Renal cortical epithelial cell (primary cell): ENCODE measurements at places on chromosomes 5 and 9. TPM values are rescaled to one million over a fixed set of nuclear protein-coding genes. Genes with fewer than 3 reads are reported as not detected.
A peak's percentile ranks its signal among the peaks of the same experiment; 100 is the strongest.

Gene CARD6
- total RNA-seq = 7.0 and 10.8 TPM in 2 replicates

Gene MLANA
- total RNA-seq = 0.05 TPM in 1 of 2 replicates, not detected in the other

Gene IL5
- total RNA-seq = not detected in 2 replicates

Gene RNF145
- 48.1 and 76.4 TPM in 2 replicates for total RNA-seq

Gene PCYOX1L
- 4.9 and 5.0 TPM in 2 replicates for total RNA-seq

Gene GRIA1
- not detected in 2 replicates for total RNA-seq

Gene MARCOL
- total RNA-seq = not detected in 2 replicates

DNA sequence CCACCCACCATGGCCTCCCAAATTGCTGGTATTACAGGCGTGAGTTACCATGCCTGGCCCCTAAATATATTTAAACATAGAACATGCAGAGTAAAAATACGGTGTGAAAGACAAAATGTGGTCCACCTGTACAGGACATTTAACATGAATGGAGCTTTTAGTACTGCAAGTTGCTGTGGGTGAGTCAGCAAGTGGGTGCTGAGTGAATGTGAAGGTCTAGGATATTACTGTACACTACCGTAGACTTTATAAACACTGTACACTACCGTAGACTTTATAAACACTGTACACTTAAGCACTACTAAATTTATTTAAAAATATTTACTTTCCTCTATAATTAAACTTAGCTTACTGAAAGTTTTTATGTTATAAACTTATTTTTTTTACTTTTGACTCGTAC lies 317.8 kb downstream of the PRDM9 start:
- DNase-seq = no peak

- DNase-seq = no peak
Measured at GRCh38 chr9:128405077-128405779, 15.4 kb upstream of the CERCAM start.

DNA sequence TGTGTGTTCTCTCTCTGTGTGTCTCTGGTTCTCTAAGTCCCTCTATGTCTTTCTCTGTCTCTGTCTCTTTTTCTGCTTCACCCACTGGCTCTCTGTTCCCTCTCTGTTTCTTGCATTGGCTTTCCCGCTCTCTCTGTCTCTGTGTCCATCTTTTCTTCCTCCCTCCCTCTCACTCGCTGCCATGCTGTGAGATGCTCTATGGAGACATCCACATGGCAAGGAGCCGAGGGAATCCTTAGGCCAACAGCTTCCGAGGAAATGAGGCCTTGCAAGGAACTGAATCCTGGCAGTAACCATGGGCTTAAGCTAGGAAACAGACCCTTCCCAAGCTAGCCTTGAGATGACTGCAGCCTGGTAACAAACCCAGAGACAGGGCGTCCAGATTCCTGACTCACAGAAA lies 117.3 kb downstream of the BRINP1 start:
- no peak for DNase-seq

DNA sequence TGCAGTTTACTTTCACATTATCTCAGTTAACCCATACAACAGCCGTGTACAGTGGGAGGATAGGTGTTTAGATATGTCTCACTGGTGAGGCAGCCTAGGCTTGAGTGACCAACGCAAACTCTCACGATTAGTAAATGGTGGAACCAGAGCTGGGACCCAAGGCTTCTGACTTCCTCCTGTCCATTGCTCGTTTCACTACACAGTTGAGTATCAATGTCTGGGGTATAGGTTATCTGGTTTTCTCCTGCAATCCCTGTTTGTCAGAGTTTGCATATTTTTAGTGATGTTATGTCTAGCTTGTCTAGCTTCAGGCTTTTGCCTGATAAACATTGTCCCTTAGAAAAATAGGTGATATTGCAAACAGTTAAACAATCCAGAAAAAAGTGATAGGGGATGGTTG lies 62.6 kb downstream of the NUP214 start:
- DNase-seq = no peak

DNA sequence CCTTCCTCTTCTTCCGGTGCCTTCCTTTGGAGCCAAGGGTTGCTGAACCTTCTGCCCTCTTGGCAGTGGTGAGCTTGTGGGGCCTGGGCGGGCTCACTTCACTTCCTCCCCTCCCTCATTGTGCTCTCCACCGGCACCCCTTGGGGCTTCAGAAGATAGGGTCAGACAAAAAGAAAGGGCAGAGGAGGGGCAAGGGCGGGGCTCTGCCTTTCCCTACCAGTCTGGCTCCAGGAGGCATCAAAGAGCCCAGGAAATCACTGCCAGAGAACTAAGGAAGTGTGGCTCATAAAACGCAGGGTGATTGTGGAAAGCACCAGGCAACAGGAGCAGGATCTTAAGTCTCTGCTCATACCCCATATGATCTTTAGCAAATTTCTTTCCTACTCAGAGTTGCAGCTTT lies 34.8 kb downstream of the ACOT12 start:
- peak; percentile 46 for DNase-seq

DNA sequence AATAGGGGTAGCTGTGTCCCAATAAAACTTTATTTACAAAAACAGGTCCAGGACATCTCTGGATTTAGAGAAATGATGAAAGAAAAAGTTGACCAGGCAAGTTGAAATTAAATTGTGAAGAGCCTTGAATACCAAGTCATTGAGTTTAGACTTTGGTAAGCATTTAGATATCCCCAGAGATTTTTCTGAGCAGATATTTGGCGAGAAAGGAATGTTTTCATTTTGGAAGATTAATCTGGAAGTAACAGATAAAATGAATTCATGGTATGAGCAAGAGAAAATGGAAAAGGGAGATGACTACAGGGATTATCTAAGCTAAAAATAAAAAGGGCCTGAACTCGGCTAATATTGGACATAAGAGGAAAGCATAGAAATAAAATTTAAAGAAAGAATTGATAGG lies 157.6 kb downstream of the ACTL7B start:
- DNase-seq = no peak

GRCh38 chr5:108919591-108920326 lies 172.1 kb downstream of the FER start:
- DNase-seq = no peak

DNA sequence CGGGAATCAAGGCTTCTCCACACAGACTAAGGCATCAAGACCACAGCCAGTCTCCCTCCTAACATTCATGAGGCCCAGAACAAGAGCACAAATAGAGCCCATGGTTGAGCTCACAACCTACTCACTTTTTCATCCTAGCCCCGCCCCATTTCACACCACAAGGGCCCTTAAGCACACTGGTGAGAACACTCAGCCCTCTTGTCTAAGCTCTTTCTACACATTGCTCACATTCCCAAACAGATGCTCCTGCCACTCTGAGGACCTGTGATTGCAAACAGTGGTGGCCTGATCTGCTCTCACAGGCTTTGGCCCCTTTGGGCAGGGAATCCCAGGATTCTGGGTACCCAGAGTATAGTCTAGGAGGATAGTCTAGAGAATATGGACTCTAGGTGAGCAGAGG lies 54.0 kb downstream of the FEM1C start:
- no peak for DNase-seq

DNA sequence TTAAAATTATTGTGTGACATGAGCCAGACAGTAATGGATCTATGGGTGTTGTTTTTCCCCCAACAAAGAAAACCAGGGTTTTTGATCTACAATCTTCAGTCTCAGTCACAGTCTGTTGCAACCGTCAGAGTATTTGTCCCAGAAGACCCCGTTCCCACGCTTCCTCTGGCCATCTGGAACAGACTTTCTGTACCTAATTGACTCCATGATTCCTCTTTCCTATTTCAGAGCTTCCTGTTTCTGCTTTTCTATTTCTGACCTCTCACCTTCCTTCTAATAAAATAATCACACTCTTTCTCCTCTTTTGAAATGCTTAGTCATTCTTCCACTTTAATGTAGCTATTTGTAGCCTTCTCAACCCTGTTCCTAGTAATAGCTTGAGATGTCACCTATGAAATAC lies 1044.8 kb downstream of the DTWD2 start:
- DNase-seq = no peak

GRCh38 chr5:88660264-88660946 lies 222.6 kb downstream of the MEF2C start:
- DNase-seq = no peak

GRCh38 chr9:34809504-34810186 lies 99.7 kb upstream of the CCL21 start:
- DNase-seq = no peak

DNA sequence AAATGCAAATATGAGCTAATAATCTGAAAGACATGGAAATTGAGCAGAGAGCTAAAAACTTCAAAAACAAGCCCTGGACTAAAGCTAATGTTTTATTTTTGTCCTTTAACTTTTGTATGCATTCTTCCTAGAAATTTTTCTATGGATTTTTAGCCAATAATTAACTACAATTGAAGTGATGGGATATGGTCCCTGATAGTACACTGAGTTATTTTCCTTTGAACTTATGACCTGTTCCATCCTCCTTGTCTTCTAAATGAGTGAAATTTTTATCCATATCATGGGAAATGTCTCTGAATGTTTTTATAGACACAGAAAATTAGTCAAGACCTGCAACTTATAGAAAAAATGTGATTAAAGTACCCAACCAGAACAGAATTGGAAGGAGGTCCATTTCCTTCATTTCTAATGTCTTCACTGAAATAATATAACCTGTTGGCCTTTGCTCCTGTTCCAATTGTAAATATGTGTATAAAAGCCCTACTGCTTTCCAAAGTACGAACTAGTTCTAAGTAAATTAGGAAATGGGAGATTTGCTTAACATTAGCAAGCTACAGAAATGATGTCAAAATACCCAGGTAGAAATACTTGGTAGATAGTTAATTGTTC lies 11.3 kb upstream of the ERAP2 start:
- no peak for DNase-seq

DNA sequence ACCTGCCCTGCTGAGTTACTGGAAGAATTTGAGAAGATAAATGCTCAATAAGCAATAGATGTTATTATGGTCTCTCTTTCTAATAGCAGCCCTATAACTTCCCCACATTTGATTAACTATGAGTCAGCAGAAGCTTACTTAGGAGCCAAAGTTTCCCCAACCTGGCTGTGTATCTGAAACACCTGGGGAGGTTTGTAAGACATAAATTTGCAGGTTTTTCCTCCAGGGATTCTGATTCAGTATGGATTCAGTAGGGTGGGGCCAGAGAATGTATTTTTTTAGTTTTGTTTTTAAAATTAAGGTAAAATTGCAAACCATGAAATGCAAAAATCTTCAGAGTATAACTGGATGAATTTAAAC lies 44.9 kb upstream of the GNPDA1 start:
- DNase-seq = peak; percentile 29

GRCh38 chr9:121350993-121351561 lies 19.0 kb downstream of the STOM start:
- DNase-seq = peak; percentile 91

DNA sequence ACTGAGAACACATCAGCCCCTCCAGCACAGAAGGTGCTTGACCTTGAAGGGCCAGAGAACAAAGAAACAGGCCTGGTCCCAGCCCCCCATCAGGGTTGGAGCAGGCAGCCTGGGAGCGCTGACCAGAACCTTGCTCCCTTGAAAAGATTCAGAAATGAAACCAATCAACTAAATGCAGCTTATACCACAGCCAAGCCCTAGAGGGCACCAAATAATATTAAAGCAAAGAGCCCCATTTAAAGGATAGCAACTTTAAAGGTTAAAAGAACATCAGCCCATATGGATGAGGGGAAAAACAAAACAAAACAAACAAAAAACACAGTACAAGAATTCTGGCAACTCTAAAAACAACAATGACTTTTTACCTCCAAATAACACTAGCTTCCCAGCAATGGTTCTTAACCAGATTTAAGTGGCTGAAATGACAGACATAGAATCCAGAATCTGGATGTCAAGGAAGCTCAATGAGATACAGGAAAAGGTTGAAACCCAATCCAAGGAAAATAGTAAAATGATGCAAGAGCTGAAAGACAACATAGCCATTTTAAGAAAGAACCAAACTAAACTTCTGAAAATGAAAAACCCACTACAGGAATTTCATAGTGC lies 471.9 kb downstream of the MTRR start:
- peak; percentile 9 for DNase-seq

DNA sequence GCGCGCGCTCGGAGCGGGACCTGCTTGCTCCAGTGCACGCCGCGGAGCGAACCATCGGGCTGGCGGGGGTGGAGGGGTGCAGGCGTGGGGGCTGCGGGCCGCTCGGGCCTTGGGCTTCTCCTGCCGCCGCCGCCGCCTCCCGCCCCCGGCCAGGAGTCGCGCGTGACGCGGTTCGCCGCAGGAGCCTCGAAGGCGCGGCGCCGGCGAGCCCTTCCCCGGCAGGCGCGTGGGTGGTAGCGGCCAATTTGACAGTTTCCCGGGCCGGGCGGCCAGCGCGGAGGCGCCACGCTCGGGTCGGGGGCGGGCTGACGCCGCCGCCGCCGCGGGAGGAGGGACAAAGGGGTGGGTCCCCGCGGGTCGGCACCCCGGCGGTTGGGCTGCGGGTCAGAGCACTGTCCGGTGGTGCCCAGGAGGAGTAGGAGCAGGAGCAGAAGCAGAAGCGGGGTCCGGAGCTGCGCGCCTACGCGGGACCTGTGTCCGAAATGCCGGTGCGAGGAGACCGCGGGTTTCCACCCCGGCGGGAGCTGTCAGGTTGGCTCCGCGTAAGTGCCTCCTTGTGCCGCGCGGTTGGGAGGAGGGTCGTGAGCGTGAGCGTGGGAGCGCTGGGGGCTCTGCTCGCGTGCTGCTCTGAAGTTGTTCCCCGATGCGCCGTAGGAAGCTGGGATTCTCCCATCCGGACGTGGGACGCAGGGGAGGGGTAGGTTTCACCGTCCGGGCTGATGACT lies at the start of gene TJP2:
TJP2 (plus strand) TSS at position 387 of the 725 bp plus-strand sequence; CDS start at position 483, 96 bp downstream.
- no peak for DNase-seq

DNA sequence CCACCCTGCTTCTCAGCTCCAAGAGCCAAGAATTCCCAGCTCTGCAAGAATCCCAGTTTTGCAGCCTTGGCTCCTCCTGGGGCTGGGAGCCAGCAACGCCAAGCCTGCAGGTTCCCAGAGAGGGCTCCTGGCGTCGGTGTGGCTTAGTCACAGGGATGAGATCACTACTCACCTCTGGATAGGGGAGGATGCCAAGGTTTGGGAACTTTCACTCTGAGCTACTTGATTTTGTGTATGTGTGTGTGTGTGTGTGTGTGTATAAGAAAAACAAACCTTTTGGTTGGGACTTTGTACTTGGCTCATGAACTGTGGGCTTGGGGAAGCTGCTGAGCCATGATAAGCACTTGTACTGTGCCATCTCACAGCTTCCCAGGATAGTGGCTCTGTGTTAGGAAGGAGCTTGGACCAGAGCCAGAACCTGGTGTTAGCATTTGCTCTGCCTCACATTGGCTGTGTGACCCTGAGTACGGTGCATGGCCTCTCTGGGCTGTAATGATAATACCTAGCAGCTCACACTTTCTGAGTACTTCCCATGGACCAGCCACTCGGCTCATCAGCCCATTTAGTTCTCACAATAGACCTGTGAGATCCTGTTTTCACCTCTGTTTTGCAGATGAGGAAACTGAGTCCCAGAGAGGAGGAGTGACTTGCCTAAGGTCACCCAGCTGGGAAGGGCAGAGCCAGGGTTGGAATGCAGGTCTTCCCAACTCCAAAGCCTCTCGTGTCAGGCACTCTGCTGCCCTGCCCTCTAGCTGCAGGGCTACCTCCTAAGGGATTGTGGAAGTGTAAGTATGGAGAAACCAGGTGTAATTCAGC lies 41.4 kb upstream of the DAB2IP start:
- DNase-seq = peak; percentile 95

DNA sequence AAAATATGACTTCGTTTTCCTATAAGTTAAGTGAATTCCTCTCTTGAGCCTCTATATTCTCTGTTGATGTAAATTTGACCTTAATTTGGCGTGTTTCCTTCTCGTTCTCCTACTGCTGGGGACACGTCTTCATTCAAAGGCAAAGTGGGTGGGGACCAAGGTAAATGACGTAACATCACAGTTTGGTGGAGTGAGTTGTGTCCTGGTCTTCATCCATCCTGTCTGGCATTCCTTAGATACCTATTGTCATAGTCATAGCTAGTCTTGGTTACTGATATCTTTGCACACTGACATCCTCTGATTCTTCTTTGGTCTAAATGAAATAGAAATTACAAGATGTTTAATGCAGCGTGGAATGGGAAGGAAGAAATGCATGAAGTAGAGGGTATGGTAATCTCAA lies 108.5 kb downstream of the NNT start:
- peak; percentile 41 for DNase-seq
